Common myeloid progenitor, CD34-positive (primary cell): ENCODE measurements at places on chromosomes 4 and X.

DNA sequence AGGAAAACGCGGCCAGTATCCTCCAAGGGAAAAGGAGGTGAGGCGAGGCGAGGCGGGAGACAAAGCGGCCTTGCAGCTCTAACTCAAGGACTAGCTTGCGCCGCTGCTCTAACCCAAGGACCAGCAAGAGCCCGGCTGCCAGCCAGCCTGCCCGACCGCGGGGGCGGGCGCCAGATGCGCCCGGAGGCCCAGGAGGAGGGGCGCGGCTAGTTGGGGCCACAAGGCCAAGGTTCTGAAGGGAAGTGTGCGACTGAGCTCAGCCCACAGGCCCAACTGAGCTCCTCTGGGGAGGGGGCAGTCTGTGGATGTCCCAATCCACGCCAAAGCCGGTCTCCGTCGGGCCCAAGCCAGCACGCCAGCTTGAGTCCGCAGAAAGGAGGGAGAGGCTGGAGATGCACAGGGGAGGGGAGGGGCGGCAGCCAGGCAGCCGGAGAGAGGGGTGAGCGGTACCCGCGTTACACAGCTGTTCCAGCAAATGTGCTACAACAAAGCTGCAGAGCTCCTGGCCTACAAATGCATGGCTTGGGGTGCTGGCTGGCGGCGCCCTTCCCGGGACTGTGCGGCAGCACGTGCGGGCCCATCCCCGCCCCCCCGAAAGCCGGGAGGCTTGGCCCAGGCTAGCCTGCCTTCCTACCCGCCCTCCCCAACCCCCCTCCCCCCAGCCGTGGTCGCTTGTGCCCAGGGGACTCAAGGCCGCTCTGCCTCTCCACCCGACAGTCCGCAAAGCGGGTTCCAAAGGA lies 637 bp downstream of the AMER1 start:
- DNase-seq = peak; percentile 25

GRCh38 chr4:185754961-185755360 lies 57.0 kb downstream of the SORBS2 start:
- DNase-seq = no peak

GRCh38 chr4:97912156-97912555 lies 231.1 kb downstream of the STPG2 start:
- DNase-seq = no peak

GRCh38 chr4:155703486-155704247 lies 37.0 kb downstream of the GUCY1A1 start:
- DNase-seq = no peak

DNA sequence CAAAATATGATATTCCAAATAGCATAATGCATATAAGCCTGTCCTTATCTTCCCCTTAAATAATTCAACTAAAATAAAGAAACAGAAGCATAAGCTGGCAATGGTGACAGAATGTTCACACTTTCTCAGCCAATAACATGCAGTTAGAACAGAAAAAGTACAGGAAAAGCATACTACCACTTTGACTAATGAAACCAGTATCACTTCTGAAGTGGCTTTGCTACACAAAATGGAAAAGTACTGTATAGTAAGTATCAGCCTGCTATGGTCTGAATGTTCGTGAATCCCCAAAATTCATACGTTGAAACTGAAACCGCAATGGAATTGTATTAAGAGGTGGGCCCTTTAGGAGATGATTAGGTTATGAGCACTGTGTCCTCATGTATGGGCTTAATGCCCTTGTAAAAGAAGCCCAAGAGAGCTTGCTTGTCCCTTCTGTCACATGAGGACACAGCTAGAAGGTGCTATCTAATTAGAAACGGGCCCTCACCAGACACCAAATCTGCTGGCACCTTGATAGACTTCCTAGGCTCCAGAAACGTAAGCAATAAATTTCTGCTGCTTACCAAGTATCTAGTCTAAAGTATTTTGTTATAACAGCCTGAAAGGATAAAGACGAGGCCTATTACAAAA lies 102.6 kb downstream of the PRDM5 start:
- no peak for DNase-seq

DNA sequence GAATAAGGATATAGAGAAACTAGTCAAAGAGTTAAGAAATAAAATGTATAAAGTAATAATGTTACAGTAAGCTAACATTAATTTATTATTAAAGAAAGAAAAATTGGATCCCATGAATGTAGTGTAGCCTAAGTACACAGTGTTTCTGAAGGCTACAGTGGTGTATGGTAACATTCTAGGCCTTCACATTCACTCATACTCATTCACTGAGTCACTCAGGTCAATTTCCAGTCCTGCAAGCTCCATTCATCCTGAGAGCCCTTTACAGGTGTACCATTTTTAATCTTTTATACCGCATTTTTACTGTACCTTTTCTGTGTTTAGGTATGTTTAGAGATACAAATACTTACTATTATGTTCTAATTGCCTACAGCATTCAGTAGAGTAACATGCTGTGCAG lies 120.6 kb upstream of the AGA start:
- DNase-seq = no peak

DNA sequence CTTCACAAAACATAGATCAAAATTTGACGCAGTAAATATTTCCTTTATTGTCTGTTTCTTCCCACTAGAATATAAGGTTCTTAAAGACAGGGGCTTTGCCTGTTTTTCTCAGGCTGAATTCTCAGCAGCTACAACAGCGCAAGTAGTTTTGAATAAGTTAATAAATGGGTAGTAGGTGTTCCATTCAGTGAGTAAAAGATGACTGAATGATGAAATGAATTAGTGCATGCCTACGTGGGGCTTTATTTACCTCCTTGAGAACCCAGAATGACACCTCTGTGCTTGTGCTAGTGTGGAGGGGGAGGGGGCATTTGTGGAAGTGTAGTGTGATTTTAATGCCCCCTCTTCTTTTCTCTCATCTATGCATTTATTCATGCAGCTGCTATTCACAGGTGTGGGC lies 278.9 kb downstream of the FBXW7 start:
- DNase-seq = no peak

GRCh38 chrX:153884590-153884989 lies 1.4 kb downstream of the L1CAM start:
- DNase-seq = no peak

- DNase-seq = peak; percentile 0
Measured at GRCh38 chrX:80181079-80181478, 166.5 kb downstream of the TBX22 start.

DNA sequence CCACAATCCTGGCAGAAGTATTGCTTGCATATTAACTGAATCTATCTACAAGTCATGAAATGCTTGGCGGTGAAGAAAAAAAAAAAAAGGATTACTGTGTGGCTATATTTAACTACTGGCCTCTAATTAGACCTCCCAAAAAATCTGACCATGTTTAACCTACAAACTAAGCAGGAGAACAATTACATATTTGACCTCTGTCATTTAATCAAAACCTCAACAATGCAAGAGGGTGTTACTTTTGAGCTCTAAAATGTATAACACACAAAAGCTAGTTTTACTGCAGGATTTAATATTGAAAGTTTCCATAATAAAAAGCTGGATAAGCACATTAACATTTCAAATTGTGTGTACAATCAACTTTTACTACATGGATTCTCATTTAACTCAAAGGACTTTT lies 1.5 kb downstream of the ITM2A start:
- DNase-seq = no peak

- no peak for DNase-seq
Measured at GRCh38 chrX:120372667-120373370, 10.9 kb downstream of the ATP1B4 start.

DNA sequence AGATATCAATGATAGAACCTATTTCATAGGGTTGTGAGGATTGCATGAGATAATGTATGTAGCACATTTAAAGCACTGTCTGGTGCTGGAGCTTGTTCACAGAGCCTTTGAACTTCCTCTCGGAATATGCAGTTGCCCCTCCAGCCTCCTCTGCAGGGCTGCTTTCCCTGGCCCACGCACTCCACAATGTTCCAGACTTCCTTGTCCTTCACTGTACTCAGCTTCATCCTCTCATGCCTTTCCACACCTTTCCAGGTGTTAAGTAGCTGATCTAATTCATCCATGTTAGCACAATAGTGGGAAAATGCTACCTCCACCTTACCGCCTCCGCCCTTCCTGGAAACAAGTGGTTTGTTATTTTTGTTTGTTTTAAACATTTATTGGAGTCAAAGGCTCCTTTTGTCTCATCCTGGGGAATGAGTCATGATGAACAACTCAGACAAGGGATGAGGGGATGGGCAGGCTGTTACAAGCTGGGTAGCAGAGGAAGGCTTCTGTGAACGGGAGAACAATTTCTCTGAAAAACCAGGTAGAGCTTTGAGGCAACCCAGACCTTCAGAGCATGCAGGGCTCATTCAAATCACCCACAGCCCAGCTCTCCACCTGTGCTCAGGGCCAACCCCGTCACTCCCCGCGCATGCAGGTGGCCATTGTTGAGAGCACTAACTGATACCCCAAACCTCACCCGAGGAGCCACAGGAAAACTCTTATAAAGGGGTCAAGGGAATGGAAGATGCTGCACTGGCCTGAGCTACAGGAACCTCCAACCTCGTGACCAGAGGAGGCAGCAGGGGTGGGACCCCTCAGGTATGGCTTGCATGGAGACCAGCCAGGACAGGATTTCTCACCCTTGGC lies 84.9 kb upstream of the TBL1X start:
- no peak for DNase-seq
